ENCODE measurements at places on chromosomes 12 and 14.

- no peak for DNase-seq
Observed at GRCh38 chr12:66045506-66045905, 85.0 kb downstream of the LLPH start.

DNA sequence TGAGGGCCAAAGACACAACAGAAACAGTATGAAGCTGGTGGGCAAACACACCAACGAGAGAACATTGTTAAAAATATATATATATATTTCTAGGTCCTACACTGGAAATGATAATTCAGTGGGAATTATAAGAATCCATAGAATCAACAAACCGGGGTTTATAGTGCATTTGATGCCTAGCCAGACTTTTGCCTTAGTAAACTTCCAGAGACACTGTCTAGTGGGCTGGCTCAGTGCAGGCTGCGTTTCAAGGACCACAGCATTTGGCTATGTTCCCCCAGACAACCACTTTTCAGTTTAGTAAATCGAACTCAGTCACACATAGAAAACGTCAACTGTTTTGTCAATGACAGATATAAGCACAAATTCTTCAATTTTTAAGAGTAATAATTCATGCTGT, 41.9 kb downstream of the SLC38A4 start:
- DNase-seq = no peak

DNA sequence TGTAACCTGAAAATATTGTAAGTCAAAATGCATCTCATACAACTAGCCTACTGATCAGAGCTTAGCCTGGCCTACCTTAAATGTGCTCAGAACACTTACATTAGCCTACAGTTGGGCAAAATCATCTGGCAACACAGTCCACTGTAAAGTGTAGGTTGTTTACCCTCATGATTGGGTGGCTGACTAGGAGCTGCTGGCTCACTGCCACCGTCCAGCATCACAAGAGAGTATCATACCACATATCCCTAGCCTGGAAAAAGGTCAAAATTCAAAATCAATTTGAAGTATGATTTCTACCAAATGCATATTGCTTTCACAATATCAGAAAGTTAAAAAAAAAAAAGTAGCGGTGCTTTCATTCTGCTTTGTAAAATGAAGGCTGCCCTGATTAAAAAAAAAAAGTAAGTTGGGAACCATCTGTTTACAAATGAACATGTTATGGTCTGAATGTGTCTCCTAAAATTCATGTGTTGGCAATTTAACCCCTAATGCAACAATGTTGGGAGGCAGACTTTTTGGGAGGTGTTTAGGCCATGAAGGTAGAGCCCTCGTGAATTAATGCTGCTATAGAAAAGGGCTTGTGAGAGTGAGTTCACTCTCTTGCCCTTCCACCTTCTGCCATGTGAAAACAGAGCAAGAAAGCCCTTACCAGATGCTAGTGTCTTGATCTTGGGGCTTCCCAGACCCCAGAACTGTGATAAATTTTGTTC, 211.8 kb downstream of the PPM1H start:
- DNase-seq = no peak

DNA sequence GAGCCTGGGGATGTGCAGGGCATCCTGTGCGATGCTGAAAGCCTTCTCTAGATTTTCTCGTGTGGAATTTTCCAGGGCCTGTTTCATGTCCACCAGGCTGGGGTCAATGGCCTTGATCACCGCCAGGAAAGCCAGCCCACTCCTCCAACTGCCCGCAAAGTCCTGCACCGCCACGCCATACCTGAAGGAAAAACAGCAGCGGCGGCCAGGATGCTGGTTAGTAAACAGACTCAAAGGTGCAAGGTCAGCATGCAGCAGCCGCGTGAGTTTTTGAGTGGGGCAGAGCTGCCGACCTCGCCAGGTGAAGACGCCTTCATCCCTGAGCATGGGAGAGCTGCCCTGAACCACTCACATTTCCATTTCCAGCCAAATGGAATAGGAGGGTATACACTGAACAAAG, 53.4 kb upstream of the DICER1 start:
- no peak for DNase-seq

DNA sequence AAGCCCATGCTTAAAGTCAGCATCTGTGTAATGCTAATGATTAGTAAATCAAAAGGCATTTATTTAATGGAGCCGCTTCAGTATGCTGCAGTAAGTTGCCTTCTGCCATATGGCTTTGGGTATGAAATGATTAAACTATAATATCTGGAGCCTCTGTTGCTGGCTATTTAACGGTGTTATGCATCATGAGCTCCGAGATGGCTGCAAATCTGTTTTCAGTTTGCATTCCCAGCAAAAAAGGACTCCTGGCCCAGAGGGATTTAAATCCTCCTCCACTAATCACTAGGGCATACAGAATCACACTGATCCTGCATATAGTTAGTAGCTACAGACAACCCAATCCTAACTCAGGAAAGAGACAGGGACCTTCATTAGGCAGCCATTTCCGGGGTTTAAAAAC, 171.5 kb upstream of the EEA1 start:
- no peak for DNase-seq

- no peak for DNase-seq
Observed at GRCh38 chr14:60736494-60736893, 1.9 kb downstream of the MNAT1 start.

GRCh38 chr12:43069768-43070221, 480.2 kb upstream of the PRICKLE1 start:
- DNase-seq = no peak

- no peak for DNase-seq
Observed at GRCh38 chr14:75186953-75187352, 10.5 kb upstream of the TMED10 start.

DNA sequence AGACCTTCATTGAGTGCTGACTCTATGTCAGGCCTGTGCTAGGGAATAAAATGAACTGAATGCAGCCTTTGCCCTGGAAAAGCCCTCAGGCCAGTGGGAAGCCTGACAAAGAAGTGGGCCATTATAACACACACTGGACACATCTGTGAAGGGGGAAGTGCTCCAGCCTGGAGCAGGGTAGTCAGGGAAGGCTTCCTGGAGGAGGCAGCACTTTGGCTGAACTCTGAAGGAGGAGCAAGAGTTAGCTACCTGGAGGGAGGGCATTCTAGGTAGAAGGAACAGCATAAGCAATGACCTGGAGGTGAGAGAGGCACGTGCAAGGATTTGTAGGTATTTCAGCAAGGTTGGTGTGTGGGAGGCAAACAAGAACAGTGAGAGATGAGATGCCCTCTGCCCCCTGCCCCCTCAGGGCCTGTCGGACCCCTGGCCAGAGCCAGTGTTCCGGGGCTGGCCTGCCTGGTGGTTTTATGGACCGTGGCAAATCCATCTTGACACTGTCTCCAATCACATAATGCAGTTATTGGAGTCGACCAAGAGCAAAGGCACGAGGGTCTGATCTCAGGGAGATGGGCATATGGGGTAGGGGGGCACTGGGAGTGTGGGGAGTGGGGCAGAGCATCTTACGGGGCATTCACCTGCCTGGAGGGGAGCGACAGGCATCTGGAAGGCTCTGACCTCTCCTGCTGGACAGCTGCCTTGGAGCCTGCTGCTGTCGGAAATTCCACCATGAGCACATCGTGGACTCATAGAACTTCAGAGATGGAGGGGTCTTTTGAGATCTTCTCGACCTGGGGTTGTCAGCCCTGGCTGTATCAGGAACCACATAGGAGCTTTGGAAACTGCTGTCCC, 2.7 kb upstream of the FAM222A start:
- DNase-seq = no peak

- DNase-seq = no peak
Observed at GRCh38 chr12:1836854-1837421, 16.6 kb downstream of the LRTM2 start.

DNA sequence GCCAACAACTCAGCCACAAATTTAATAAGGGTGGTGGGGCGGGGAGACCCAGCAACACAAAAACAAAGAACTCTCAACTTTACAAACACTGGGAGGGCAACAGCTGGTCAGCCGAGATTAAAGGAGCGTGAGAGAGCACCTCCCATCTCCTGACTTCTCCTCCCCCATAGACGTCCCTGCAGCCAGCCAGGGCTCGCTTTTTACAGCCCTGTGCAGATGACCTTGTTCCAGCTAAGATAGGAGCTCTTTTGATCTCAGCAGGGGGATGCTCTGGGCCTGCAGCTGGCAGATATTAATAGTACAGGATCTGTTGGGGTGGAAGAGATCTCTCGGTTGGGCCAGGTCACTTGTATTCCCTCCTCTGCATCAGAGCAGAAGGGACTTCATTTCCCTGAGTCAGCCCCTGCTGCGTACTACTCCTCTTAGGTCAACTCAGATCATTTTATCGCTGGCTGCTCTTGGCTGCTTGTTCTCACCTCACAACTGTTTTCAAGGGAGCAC, 475.8 kb downstream of the RAD51B start:
- no peak for DNase-seq

All from activated T-cell treated with anti-CD3 and anti-CD28 coated beads for 1 hour (primary cell).